ENCODE measurements at places on chromosomes 4 and X. TPM values are rescaled to one million over a fixed set of nuclear protein-coding genes. Genes with fewer than 3 reads are reported as not detected.

TMEM192 gene
- 9.8 TPM for total RNA-seq

MTNR1A gene
- total RNA-seq: 0.21 TPM

MOSPD2 gene
- 12.7 TPM for total RNA-seq

FABP2 gene
- not detected for total RNA-seq

TLR7 gene
- total RNA-seq: 1.2 TPM

SEPTIN11 gene
- total RNA-seq: 132 TPM

ABCG2 gene
- 6.9 TPM for total RNA-seq

TLR2 gene
- total RNA-seq: 7.1 TPM

VEGFD gene
- total RNA-seq: 12.3 TPM

SCD5 gene
- total RNA-seq: 15.1 TPM

ODAPH gene
- total RNA-seq: not detected

TSPAN7 gene
- 37.8 TPM for total RNA-seq

NR0B1 gene
- total RNA-seq: not detected

MAPK10 gene
- 9.4 TPM for total RNA-seq

RAB41 gene
- not detected for total RNA-seq

APBB2 gene
- 80.0 TPM for total RNA-seq

SPATA18 gene
- total RNA-seq: 3.6 TPM

EMCN gene
- total RNA-seq: 25.1 TPM

IKBKG gene
- 14.0 TPM for total RNA-seq

XAGE5 gene
- not detected for total RNA-seq

BOD1L1 gene
- 50.7 TPM for total RNA-seq

HMGB2 gene
- 87.5 TPM for total RNA-seq

RHOH gene
- 0.62 TPM for total RNA-seq

HSFX3 gene
- total RNA-seq: not detected

SPRY1 gene
- 105 TPM for total RNA-seq

CNGA1 gene
- total RNA-seq: 0.41 TPM

TCEAL9 gene
- 97.0 TPM for total RNA-seq

CTPS2 gene
- 28.1 TPM for total RNA-seq

HOPX gene
- total RNA-seq: 60.1 TPM

RAB39B gene
- total RNA-seq: 0.51 TPM

KLF8 gene
- total RNA-seq: 9.8 TPM

HGFAC gene
- total RNA-seq: not detected

SLC6A14 gene
- 3.2 TPM for total RNA-seq

STK26 gene
- total RNA-seq: 21.7 TPM

POLA1 gene
- 32.9 TPM for total RNA-seq

PRRG1 gene
- 16.0 TPM for total RNA-seq

SOX3 gene
- not detected for total RNA-seq

TEC gene
- total RNA-seq: 3.2 TPM

TMEM271 gene
- 0.41 TPM for total RNA-seq

MSX1 gene
- total RNA-seq: 3.7 TPM

NXF2 gene
- not detected for total RNA-seq

PNMA6F gene
- not detected for total RNA-seq

CRMP1 gene
- 7.3 TPM for total RNA-seq

BTK gene
- 3.6 TPM for total RNA-seq

GPM6B gene
- total RNA-seq: 38.9 TPM

PCSK1N gene
- 2.5 TPM for total RNA-seq

PAGE1 gene
- not detected for total RNA-seq

Measured in tongue (tissue), 3 donors.